8988T (cell line): ENCODE measurements at places on chromosomes 12 and 14.

DNA sequence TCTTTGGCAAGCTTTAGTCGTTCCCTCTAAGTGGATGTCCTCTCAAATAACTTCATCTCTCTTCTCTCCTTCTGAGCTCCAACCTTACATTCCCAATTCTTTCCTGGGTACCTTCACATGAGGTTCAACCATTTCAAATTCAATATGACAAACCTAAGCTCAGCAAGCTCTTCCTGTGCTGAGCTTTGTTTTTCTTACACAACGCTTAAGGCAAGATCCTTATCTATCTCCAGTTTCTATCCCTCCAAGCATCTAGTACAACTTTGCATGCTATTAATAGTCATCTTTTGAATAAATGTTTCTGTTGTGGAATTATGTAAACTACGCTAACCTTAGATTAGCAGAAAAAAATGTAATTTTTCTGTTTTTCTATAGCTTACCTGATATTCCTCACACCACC is 63.7 kb upstream of the IFNG-AS1 start:
- DNase-seq = no peak

DNA sequence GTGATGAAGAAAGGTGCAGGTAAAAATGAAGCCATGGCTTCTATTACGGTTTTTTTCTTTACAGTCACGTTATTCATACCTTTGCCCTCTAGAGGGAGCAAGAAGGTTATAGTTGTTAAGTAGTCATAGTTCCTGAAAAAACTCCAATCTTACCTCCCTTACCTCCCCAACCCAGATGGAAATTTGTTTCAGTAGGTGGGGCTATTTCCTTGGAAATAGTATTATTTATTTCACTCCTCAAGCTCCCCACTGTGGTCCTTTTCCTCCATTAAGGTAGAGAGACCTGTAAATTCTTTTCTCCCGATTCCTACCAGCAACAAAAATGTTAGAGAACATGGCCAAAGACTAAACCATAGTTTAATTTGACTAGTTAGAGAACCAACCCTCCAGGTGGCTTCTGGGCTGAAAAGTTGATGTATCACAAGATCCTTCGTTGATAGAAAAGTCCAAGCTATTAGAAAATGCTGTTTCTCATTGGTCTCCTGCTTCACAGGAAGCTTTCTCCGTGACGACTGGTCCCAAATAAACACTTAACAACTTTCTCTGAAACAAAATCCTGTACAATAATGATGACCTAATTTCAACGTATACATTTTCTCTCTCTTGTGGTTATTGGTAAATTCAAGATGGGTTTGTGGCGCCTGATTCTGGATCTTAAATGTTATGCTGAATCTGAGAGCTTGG is 43.5 kb downstream of the TMX1 start:
- peak; percentile 24 for DNase-seq

DNA sequence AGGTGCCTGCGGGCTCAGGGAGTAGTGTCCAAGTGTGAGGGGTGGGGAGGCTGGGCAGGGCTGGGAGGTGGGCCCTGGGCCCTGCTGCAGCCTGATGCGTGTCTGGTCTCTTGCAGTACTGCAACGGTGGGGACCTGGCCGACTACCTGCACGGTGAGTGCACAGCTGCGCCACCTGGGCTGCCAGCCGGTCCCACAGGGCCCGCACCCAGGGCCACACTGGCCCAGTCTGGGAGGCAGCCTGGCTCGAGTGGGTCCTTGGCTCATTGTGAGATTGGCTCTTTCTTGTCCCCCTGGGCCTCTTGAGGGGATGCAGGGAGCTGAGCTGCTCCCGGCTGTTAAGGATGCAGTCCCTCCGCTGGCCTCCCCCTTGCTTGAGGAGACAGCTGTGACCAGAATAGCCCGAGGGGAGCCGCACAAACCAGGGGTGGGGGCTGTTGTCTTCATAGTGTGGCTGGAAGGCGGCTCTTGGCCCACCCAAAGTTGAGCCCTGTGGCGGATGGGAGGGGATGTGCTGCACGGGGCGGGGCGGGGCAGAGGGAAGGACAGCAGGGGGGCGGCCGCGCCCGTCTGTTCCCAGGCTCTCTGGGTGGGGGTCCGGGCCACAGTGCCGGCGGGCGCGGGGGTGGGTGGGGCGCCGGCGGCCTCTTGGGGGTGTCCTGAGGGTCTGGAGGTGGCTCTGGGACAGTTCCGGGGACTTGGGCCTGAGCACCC is 13.1 kb downstream of the ULK1 start:
- no peak for DNase-seq

GRCh38 chr14:56126637-56126913 is 8.4 kb downstream of the PELI2 start:
- DNase-seq = no peak

DNA sequence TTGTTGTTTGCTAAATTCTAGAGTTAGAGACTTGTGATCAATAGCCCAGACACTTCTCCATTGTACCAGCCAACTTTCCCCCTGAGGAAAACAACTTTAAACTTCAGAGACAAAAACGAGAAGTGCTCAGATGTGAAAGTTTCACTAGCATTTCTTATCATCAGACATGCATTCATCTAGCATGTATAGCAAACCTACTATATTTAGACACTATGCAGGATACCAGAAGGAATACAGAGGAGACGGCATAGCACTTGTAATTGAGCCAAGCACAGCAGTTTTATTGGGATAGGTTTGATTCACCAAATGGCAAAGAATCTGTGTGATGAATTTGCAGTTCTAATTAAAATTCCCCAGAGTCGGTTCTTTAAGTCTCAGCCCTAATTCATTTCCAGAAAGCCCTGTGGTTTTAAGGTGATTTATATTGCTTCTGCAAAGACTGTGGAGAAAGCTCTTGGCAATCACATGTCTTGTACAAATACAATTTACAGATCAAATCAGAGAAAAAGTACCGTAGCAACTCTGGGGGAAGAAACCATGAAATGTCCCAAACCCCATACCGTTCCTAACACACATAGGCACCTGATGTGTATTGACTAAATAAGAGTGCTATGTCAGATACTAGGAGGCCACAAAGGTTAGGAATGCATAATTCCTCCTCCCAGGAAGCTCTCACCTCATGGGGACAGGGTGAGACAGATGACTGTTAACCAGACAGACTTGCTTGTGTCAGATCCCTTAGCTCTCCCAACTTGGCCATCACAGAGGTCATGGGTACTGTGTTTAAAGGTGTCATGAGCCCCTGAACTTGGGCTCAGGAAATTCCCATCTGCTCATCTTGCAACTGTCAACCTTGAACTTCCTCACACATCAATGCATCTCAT is 69.6 kb upstream of the KRAS start:
- DNase-seq = no peak

GRCh38 chr12:16070113-16070512 is 159.0 kb downstream of the DERA start:
- no peak for DNase-seq

DNA sequence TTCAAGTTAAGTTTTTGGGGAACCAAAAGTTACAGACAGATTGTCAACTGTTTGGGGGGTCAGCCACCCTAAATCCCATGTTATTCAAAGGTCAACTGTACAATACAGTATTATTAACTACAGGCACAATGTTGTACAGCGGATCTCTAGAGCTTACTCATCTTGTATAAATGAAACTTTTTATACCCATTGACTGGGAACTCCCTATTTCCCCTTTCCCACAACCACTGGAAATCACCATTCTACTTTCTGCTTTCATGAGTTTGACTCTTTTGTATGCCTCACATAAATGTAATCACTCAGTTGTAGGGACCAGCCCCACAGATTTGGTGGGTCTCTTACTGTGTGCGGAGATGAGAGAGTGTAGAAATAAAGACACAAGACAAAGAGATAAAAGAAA is 57.8 kb downstream of the SLCO1B3 start:
- no peak for DNase-seq

DNA sequence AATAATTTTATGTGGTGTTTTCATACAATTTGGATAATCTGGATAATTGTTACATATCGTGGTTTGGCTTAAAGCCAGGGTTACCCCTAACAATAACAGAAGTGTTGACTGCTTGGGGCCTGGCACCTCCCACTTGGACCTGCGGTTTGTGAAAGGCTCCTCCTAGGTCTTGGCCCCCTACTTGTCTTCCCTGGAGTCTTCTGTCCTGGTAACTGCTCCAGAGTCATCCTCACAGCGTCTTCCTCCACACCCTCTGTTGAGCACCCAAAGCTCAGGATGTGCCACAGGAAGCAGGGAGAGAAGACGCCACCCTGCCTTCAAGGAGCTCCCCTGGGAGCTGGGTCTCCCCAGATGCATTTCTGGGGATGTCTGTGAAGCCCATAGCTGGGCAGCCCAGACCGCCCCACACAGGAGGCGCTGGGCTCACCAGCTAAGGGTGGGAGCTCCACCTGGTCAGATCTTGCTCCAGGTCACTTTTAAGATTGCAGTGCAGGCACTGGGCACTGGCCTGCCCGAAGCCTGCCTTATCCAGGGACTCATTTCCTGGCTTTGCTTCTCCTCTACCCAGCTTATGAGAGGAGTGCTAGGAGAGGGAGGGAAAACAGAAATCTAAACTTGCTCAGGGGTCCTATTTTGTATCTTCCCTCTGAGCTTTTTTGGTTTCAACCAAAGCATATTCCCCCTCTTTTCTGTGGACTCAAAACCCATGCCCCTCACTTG is 98.2 kb downstream of the ZFP36L1 start:
- DNase-seq = no peak

GRCh38 chr14:85531141-85531586 is 1.2 kb downstream of the FLRT2 start:
- no peak for DNase-seq
